ENCODE measurements at places on chromosomes 16 and 17.

GRCh38 chr17:50692448-50693035 lies 15.2 kb downstream of the ANKRD40 start:
- DNase-seq, result no peak

- DNase-seq, result no peak
These were observed 6.7 kb downstream of the BBS2 start for GRCh38 chr16:56513091-56513490.

- no peak for DNase-seq
These were observed 286.7 kb downstream of the IRX3 start for GRCh38 chr16:53999841-54000240.

- DNase-seq, result no peak
These were observed 9.5 kb upstream of the HES7 start for GRCh38 chr17:8133399-8133798.

- no peak for DNase-seq
These were observed 6.3 kb upstream of the PRKAR1A start for GRCh38 chr17:68505951-68506350.

GRCh38 chr17:10211666-10212065 lies 13.3 kb upstream of the GAS7 start:
- no peak for DNase-seq

- DNase-seq, result no peak
These were observed 16.1 kb upstream of the HOXB9 start for GRCh38 chr17:48642059-48642842.

GRCh38 chr17:13099926-13100325 lies 82.1 kb upstream of the ELAC2 start:
- no peak for DNase-seq

DNA sequence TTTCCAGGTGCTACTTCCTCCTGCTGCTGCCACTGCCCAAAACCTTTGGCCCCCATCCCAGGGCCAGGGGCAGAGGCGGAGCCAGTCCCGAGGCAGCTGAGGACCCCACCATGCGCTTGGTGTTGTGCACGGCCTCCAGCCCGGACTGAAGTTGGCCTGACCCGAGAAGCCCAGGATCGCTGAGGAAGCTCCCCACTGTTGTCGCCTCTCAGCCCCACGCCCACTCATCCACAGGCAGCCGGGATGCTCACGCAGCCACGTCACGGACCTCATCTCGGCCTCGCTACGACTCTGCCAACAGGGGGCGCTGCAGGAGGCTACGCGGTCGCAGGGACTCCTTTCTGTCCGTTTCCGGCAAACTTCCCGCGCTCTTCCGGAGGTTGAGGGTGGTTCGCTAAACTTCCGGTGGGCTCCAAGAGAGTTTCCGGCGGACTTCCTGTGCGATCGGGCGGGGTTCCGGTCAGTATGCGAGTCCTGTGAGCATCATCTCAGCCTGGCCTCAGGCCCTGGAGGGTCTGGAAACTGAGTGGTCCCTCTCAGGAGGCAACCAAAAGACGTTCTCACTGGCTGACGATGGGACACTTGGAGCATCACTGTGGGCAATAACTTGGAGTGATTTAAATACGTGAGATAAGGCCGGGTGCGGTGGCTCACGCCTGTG lies 12.4 kb downstream of the ZG16B start:
- peak; percentile 52 for DNase-seq

GRCh38 chr16:67199011-67199807 lies at the start of gene ELMO3:
Gene ELMO3 (plus strand): TSS chr16:67199131. CDS start chr16:67199327, 196 bp downstream.
- no peak for DNase-seq

DNA sequence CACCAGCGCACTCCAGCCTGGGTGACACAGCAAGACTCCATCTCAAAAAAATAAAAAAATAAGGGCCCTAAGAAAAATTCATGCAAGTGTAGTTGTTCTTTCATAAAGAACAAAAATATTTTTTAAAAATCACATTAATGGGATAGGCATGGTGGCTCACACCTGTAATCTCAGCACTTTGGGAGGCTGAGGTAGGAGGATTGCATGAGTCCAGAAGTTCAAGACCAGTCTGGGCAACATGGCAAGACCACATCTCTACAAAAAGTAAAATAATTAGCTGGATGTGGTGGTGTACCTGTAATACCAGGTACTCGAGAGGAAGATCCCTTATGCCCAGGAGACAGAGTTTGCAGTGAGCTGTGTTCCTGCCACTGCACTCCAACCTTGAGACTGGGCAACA lies 15.2 kb upstream of the BRIP1 start:
- no peak for DNase-seq

- no peak for DNase-seq
These were observed 74.5 kb downstream of the RPGRIP1L start for GRCh38 chr16:53629151-53629550.

GRCh38 chr17:57518587-57519581 lies 226.2 kb downstream of the CCDC182 start:
- no peak for DNase-seq

GRCh38 chr17:4710693-4711634 lies 532 bp downstream of the ARRB2 start:
- DNase-seq, result peak; percentile 32

GRCh38 chr16:73060892-73061490 lies 13.1 kb upstream of the ZFHX3 start:
- no peak for DNase-seq

GRCh38 chr16:19131825-19132218 lies 18.1 kb downstream of the ITPRIPL2 start:
- DNase-seq, result no peak

GRCh38 chr17:68863091-68863652 lies 92.0 kb downstream of the ABCA8 start:
- DNase-seq, result no peak

DNA sequence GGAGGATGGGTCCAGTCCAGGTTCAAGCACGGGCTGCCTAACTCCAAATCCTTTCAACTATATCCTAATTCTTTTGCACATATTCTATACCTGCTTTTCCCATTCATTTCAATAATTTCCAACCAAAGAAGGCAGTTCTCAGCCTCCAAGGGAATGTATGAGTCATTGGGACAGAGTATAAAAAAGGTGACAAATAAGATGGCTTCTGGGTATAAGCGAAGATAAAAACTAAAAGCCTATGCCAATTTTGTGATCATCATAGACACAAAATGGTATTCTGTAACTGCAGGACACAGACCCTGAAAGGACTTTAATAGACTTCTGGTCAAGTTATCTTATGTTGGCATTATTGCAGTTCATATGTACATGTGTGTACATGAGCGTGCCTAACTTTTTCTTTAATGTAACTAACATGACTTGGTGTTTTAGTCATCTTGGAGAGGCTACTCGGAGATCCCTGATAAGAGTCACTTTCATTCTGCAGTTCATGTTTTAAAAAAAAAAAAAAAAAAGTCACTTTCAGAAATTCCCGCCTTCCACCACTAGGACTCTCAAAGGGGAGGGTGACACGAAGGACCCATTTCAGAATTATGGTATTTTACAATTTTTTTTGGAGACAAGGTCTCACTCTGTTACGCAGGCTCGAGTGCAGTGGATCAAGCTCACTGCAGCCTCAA lies 17.3 kb downstream of the COG1 start:
- no peak for DNase-seq

DNA sequence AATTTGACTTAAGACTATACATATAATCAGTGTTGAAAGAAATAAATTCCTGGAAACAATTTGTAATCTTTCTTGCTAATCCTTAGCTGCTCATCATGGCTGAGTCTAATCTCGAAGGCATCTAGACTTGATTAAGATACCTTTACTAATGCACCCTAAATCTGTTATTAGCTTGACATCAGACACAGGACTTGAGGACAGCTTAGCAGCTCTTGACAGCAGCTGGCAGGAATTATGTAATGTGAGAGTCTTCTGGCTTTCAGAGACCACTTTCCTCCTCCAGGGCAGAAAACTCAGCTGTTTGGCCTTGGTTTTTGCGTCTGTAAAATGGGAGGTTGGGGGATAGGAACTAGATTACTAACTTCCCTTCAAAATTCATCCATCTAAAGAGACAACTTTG lies 7.1 kb upstream of the MPP2 start:
- DNase-seq, result no peak

- no peak for DNase-seq
These were observed 3.6 kb upstream of the ITGA3 start for GRCh38 chr17:50052241-50052796.

Measured in activated T-helper 1 cell treated with anti-CD3 and anti-CD28 coated beads, Interleukin-2, amount 50 U/mL, for 16 hours (primary cell).